Activated naive CD8-positive, alpha-beta T cell treated with anti-CD3 and anti-CD28 coated beads, Interleukin-2, amount 10 ng/mL, durations not matched to agents 7 days and 5 days (primary cell): ENCODE measurements at places on chromosomes 1 and 21.

DNA sequence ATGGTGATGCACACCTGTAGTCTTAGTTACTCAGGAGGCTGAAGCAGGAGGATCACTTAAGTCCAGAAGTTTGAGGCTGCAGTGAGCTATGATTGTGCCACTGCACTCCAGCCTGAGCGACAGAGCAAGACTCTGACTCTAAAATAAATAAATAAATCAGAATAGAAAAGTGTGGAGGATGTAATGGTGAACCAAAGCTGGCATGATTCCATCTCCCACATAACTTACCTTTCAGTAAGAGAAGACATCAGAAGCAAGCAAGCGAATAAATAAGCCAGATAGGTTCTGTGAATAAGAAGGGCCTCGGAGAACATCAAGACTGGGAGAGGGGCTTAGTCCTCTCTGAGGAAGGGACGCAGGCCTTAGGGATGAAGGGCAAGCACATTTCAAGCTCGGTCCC lies 59.5 kb downstream of the TOMM20 start:
- DNase-seq, result no peak

- DNase-seq, result no peak
Observed at GRCh38 chr21:31364253-31364945, 20.3 kb upstream of the TIAM1 start.

- DNase-seq, result no peak
Observed at GRCh38 chr1:27864264-27864895, 8.0 kb upstream of the THEMIS2 start.

DNA sequence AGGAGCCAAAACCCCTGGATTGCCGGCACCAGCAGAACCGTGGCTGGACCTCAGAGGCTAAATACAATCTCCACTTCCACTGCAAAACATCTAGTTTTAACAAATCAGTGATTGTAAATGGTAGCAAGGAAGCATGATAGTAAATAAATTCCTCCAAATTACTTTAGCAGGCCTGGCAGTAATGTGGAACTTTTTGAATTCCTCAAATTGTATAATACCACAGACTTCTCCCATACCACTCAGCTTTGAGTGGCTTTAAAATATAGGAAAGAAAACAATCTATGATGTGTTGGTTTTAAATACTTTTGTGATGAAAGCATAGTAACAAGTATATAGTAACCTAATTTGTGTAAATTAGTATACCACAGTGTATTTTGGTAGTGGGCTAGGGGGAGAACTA lies 34.1 kb downstream of the NIBAN1 start:
- no peak for DNase-seq

DNA sequence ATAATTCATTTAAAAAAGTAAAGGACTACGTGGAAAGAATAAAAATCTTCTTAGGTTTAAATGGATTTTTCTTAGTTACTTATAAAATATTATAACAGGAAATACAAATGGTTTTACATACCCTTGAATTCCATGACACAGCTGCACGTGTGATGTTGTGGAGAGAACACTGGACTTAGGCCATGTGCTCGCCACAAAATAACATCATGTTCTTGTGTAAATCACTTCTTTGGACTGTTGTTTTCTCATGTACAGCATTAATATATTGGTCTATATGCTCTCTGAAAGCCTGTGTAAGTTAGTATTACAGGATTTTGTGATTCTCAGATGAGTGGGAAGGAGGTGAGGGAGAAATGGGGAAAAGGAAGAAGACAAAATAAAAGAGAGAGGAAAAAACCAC lies 228.2 kb downstream of the DNM3 start:
- no peak for DNase-seq

DNA sequence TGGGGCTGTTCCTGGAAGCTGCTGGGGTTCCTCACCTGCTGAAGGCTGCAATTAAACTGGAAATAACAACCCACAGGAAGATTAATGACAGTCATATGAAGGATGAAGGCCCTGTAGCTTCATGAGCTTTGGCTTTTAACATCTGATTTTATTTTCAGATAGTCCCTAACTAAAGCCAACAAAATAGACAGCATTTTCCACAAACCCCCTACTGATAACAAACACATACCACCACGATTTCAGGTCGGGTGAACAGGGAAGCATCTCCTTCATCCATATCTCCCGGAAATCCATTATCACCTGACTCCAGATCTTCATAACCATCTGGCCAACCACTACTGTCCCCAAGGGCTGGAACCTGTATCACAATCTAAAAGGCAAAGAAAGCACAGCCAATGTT lies 169.6 kb downstream of the TGFBR3 start:
- no peak for DNase-seq

DNA sequence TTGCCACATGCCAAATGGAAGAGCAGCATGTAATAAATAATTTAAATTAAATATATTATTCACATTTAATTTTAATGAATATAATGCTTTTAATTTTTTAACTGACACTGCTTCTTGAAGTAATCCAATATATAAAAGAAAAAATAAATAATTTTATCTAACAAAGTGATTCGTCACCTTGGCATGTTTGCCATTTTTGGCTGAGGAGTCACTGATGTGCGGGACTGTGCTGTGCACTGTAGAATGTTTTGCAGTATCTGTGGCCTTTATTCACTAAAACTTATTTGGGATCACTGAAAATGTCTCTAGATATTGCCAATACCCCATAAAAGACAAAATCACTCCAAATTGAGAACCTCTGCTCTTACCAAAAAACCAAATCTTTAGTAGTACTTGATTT lies 807.8 kb downstream of the BRINP3 start:
- no peak for DNase-seq

DNA sequence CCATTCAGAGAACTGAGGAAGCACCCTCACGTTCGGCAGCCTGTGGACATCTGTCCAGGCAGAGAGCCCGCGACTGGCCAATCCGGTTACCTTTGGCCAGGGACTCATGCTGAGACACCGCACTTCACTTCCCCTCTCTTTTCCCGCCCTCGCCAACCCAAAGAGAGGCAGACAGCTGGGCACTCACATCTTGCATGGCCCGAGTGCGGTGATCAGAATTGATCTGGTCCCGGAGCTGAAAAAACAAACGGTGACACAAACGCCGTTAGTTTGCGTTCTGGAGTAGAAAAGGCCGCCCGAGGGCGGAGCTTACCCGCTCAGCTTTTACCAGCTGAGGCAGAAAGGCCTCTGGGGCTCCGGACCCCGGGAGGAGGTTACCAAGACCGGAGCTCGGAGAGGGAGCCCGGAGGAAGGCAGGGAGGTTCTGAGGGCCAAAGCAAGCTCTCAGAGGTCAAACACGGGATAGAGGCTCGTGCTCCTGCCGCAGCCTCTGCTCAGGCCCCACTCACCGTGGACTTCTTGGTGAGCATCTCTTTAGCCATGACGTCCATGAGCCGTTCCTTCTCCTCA lies 376 bp downstream of the SF3A3 start:
- DNase-seq, result peak; percentile 64

DNA sequence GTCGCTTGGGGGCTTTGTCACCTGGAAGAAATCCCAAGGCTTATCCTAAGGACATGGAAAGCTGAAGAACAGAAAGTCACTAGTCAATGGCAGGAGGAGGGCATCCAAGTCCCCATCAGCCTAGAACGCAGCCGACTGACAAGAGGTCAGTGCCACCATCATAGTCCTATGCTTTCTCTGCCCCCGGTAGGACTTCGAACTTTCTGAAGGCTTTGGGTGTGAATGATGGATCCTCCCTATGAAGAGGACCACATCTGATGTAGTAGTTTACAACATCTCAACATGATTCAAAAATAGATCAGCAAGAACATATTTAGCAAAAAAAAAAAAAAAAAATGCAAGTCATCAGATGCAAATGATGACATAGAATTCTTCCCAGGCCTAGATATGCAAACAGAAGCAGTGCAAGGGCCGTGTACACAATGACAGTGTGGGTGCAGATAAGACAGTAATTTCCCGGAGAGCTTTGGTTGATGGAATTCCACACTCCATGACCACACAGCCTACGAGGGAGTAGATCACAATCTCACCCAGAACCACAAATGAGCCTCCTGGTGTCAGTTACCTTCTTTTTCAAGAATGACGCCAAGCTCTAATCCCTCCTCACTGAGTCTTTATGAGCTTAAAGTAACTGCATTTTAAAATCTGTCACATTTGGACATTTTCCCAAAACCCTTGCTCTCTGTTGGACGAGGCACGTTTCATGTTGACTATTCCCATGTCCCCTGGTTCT lies 88.2 kb downstream of the PSMG1 start:
- DNase-seq, result no peak

DNA sequence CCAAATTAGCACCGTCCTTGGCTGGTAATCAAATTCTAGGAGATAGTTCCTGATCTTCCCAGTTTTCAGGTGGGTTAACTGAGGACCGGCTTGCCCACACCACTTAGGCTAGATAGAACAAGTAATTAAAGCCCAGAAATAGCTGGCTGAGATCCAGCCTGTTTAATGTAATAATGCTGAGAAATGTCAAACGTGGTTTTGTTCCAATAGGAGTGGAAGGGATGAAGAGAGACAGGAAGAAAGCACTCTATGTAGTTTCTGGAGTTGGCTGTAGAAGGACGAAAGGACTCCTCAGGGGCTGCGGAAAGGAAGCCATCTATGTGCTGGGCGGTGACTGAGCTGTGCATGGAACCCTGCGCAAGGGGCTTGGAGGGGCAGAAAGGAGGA lies 18.6 kb downstream of the NAV1 start:
- DNase-seq, result no peak

DNA sequence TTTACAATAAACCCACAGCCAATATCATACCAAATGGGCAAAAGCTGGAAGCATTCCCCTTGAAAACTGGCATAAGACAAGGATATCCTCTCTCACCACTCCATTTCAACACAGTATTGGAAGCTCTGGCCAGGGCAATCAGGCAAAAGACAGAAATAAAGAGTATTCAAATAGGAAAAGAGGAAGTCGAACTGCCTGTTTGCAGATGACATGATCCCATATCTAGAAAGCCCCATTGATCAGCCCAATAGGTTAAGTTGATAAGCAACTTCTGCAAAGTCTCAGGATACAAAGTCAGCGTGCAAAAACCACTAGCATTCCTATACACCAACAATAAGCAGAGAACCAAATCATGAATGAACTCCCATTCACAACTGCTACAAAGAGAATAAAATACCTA lies 235.5 kb downstream of the DPYD start:
- no peak for DNase-seq

GRCh38 chr21:42561762-42562650 lies 48.4 kb downstream of the SLC37A1 start:
- peak; percentile 40 for DNase-seq

- no peak for DNase-seq
Observed at GRCh38 chr1:12634156-12634555, 9.7 kb upstream of the AADACL4 start.

GRCh38 chr1:243799908-243800307 lies 50.1 kb downstream of the AKT3 start:
- no peak for DNase-seq

DNA sequence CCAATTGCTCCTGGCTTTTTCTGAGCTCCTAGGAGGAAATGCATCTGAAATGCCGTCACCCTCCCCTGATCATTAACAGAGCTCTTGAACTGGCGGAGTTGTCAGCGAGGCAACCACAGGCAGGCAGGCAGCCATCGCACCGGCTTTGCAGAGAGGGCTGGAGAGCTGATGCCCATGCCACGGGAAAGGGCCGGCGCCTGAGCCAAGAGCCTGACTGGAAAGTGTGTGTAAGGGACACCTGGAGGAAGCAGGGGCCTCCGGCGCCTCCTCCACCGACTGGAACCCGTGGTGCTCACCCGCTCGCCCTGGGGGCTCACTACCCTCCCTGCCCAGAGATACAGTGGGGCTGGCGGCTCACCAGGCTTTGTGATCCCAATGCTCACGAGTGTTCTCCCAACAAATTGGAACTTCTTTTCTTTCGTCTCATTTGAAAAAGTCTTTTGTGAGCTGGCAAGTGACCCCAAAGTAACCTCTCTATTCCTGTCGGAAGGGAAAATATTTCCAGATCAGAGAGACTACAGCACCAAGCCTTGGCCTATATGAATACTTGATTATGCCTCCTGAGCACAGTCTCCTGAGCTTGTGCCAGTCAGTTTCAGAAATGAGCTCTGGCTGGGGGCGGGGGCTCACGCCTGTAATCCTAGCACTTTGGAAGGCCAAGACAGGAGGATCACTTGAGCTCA lies 97.7 kb upstream of the SLC25A33 start:
- no peak for DNase-seq

GRCh38 chr1:181038399-181038873 lies 4.7 kb downstream of the MR1 start:
- DNase-seq, result peak; percentile 46

DNA sequence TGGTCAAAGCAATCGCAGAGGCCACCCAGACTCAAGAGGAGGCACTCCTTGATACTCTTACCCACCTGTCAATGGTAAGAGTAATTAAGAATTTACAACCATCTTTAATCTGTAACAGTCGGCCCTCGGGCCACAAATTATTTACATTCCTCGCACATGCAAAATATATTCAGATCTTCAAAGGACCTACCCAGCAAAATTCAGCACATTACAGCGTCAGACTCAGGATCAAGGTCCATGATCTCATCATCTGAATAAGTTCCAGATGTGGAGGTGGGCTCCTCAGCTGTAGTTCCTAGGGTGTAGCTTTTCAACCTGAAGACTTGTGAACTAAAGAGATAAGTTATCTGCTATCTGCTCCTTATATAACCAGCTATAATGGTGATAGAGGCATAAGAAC lies 17.1 kb upstream of the RNF11 start:
- no peak for DNase-seq

DNA sequence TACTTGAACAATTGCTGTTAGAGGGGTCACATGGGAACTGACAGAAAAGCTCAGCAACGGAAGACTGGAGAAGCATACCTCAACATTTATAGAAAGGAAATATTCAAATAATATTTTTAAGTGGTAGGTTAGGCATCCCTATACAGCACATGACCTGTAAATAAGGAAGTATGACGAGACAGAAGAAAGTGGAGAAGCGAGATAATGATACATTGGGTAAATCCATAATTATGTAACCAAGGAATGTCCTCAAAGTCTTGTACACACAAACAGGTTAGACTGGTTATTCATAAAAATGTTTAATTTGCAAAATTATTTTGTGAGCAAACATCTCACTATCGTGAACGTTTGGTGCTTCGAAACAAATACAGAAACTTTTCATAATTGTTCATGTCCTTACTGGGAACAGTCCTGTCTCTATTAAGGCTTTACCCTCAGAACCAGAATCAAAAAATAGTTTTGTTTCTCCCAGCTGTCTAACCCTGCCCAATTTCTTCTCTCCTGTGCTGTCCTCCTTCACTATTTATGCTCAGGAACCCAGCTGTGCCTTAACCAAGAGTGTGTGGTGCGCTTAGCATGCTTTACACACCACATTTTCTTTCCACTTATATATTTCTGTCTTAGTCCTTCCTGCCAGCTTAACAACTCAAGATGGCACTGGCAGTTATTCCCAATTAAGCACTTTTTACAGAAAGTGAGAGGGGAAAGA lies 10.2 kb downstream of the KMO start:
- DNase-seq, result no peak
